ENCODE measurements at places on chromosomes 16 and 17.
A peak's percentile ranks its signal among the peaks of the same experiment; 100 is the strongest.

GRCh38 chr16:19436540-19436939, 18.9 kb downstream of the TMC5 start:
- DNase-seq: no peak

DNA sequence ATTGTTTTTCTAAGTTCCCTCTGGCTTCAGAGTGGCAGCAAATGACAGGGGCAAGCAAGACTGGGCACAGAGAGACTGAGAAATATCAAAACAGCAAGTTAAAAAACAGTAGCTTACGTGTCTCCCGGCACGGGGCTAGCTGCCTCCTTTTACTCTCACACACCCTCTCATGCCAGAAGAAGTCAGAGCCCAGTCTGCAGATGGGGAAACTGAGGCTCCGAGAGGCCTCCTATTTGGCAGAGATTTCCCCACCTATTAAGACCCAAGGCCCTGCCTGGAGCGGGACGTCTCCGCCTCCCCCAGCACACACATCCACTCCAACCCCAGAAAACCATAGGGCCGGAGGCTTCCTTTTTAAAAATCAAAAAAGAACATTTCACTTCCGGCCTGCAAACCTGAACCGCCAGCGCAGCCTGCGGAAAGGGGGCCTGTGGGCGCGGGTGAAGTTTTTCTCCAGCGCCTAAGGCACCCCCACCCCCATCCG, 832 bp downstream of the CARHSP1 start:
- no peak for DNase-seq

DNA sequence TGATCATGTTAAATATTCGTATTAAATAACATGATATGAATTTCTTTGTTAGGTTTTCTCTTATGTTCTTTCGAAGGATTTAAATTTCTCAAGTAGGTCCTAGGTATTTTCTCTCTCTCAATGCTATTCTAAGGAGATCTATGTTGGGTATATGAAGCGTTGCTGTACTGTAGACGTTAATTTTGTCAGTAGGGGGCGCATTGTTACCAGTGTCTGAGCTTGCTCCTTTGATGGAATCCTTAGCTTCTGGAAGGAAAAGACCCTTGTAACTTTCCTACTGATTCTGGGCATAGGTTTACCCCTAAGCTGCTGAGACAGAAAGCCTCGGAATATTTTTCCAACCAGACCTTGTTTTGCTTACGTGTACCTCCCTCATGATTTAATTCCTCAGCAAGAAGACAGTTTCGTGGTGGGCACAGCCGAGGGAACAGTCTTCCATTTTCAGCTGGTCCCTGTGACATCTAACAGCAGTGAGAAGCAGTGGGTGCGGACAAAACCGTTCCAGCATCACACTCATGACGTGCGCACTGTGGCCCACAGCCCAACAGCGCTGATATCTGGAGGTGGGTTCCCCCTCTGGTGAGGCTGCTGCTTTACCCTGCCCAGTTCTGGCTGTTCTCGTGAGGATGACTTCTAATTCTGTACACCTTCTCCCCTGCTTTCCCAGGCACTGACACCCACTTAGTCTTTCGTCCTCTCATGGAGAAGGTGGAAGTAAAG, 17.9 kb downstream of the UTP4 start:
- DNase-seq: peak; percentile 72

- DNase-seq: no peak
These were observed 16.8 kb downstream of the B9D1 start for GRCh38 chr17:19345486-19346350.

DNA sequence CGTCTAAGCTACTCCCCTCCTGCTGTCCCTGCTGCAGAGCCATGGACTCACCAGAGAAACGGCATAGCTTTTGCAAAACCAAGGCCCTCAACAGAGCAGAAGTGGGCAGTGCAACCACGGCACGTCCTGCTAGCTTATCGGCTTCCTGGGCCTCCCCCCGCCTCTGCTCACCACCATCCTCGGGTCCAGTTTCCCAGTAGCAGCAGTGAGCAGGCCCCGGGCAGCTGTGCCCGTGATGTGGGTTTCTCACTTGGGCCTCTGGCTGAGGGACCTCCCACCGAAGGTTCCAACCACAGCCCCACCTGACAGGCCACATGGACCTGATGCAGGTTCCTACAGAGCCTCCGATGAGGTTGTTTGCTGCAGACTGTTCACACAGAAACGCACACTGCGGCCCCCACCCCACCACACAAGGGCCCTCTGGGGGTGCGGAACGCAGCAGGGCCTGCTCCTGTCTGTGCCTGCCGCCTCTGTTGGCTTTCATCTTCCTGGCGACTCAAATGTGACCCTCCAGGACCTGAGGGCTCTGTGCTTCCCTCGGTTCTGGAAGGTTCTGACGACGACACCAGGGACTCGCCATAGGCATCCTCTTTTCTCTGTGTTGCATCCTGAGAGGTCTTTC, 24.8 kb downstream of the PDIA2 start:
- DNase-seq: no peak

DNA sequence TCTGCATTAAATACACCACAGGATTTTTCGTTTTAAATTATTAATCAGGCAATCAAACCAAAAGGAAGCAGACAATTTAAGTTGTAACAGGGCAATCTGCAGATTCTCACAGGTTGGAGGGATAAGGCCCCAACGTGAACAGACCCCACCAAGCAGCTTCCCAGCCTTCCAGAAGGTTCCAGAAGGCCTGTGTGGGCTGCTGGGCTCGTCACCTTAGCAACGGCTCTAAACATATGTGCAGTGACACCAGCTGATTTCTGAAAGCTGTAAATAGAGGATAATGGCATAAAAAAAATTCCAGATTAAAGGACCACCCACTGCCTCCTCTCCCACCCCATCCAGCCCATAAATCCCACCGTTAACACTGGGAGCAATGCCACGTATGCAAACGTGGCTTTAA, 123.8 kb downstream of the ZNF778 start:
- no peak for DNase-seq

DNA sequence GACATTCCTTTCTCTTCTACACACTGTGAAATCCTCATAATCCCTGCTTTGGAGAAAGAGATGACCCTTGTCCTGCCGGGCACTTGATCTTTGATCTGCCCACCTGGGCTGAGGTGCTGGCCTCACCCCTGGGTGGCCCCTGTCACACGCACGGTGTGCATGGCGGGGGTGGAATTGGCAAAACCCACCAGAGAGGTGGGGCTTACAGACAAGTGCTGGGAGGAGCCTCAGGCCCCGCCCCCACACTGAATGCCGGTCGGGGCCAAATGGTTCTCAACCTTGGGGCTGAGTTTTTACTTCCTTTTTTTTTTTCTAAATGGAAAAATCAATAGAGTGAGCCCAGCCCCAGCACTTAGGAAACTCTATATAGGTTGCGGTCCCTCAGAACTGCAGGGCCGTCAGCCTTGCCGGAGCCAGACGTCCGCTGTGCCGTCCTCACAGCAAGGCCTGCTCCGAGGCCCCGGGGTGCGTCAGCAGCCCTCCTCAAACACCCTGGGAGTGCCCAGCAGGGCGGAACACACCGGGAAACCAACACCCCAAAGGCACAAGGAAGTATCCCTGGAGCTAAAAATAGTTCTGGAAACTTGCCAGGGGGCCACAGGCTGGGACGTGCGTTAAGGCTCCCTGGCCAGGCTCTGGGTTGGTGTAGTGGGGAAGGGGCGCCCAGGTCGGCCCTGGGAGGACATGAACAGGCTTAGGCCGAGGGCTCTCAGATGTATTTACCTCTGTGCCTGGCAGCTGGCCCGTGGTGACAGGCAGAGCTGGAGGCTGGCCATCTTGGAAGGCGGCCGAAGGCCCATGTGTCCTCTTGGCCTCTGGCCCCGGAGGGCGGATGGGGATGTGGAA, 11.0 kb downstream of the GPRC5C start:
- DNase-seq: peak; percentile 63
